ENCODE measurements at places on chromosomes 11 and 22.
A peak's percentile ranks its signal among the peaks of the same experiment; 100 is the strongest.

DNA sequence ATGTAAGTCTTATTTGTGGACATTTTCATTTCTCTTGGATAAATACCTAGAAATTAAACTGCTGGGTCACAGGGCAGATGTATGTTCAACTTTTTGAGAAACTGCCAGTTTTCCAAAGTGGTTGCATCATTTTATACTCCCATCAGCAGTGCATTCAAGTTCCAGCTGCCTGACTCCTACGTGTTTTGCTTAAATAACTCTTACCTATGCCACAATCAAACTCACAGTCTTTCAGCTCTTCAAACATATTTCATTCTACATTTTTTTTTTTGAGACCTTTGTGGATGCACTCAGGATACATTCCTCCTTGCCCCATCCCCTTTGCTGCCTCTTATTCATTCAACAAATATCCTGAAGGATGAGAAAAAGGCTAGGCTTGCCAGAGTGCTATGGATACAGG lies 9.2 kb downstream of the TCF20 start:
- DNase-seq, result no peak

DNA sequence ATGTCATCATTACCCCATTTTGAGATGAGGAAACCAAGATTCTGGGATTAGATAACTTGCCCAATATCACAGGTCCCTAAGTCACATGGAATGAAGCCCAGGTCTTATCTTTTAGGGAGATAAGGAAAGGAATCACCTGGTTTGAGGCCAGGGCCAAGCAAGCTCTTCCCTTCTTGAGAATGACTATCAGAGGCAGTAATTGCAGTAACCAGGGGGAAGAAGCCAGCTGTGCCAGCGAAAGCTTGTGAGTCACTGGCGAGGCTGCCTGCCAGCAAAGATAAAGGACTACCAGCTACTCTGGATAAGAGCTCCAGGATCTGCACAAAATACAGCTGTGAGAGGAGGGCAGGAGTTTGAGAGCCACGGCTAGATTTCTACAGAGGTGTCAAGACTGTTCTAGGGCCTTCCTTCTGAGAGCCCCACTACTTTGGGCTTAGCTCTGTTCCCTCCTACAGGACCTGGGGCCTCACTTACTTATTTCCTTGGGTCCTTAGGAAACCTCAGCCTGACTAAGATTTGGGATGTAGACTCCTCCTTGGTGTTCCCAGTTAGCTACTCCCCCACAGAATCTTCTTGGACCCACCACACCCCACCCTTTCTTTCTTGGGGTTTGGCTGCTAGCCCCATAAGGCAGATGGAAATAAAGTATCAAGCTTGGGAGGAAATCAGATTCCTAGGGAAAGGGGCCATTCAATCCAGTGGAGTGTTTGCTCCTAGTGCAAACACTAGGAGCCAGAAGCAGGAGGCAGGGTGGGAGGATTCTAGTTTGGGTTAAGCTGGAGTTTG lies 9.7 kb upstream of the CCKBR start:
- DNase-seq, result no peak

GRCh38 chr11:79672786-79673185 lies 232.0 kb upstream of the TENM4 start:
- no peak for DNase-seq

GRCh38 chr22:39543095-39543494 lies 10.5 kb upstream of the RPS19BP1 start:
- DNase-seq, result no peak

DNA sequence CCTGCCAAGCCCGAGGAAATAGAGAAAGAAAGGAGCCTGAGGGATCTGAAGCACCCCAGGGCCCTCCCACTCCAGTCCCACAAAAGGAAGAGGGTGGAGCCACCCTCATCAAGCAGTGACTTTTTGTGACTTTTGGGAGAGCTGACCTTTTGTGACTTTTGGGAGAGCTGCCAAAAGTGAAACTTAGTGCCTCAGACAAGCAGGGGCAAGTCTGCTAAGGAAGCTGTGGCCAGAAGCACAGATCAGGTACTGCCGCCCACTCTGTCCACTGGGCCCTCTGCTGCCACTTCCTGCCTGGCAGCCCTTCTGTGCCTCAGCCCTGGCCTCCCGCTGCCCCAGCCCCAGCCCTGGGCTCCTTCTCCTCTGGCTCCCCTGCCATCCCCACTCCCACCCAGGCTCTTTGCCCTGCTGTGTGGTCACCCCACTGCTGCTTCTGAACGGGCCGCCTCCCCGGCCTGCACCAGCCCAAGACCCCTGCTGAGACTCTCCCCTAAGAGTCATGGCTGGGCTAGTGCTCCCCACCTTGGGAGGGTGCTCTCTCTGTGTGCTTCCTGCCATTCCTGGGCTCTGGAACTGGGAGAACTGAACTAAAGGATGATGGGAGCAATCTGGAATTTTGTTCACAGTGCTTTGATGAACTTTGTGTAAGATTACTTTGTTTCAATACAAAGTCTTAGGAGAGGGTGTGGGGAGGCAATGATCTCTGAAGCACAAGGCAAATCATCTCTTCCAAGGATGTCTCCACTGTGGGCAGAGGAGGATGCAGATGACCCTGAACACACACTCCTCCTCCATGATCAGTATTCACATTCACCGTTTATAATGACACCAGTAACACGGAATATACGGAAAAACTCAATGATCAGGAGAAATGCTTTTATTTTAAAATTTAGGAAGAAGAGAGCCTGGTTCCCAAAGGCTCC lies at the start of gene APOBEC3H:
Gene APOBEC3H (plus strand): TSS at position 147 of the 923 bp plus-strand sequence. CDS start 3,035 bp downstream, outside the sequence.
- DNase-seq, result peak; percentile 40

DNA sequence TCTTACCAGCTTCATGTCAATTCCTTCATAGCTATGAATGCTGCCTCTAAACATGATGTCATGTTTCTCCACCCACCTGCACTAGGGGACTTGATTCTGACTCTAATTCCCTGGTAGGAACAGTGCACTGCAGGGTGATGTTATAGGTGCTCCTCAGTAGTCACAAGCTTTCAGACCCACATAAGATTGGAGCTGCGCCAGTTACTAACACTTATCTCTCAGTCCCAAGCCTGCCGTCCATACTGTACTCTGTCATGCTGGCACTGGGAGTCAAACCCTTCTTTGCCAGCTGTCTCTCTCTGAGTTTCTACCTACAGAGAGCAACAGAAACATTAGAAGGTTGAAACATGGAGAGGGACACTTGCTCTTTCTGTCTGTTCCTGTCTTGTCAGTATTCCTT lies 5.5 kb downstream of the OR56A1 start:
- DNase-seq, result no peak

- no peak for DNase-seq
These were observed 169.7 kb downstream of the CEP164 start for GRCh38 chr11:117497206-117497951.

DNA sequence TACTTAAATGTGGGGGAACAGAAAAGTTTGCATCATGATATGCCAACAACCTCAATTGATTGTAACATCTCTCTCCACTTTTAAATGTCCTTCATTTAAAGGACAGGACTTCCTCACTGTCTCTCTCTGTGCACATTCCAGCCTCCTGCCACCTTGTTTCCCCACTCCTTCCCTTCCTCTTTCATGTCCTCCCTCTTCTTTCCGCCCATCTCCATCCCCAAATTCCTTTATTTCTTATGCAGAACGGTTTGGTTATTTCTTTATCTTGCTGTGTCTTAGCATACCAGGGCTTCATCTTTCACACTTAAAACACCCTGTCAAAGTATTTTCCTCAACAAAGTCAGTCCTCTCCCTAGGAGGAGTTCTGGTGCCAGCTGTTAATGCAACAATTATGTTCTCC lies 293.8 kb downstream of the NXPE2 start:
- no peak for DNase-seq

DNA sequence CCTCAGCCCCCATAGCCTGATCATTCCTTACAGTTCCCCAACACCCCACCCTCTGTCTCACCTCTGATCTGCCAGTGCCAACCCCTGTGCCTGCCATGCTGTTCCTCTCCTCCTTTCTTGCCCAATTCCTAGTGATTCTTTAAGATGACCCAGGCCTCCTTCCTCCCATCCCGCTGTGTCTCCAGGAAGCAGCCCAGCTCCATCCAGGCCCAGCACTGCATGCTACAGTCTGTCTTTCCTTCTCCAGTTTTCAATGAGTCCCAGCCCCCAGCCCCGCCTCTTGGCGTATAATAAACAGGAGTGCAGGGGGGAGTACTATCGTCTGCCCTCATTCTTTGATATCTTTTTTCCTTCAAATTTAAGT lies 12.3 kb downstream of the LTBP3 start:
- no peak for DNase-seq

DNA sequence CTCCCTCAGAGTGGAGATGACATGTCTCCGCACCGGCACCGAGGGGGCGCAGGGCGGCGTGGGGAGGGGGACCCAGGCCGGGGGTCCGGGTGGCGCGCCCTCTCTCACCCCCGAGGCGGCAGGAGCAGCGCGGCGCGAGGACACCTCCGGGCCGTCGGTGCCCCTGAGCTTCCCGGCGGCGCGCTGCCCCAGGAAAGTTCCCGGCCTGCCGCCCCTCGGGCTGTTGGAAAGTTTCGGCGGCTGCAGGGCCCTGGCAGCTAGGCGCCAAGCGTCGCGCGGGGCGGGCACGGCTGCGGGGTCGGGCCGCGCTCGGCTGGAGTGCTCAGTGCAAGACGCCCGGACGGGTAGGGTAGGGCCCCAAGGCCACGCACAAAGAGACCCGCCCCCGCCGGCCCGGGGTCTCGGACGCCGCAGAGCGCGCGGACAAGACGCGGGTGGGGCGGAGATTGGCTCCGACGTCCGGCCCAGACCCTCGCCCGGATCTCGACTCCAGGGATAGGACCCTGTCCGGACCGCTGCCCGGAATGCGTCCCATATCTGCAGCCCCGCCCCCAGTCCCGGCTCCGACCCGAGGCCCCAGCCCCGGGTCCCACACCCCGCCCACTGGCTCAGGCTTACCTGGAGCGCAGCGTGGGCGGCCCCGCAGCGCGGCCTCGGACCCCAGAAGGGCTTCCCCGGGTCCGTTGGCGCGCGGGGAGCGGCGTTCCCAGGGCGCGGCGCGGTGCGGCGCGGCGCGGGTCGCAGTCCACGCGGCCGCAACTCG lies 471 bp downstream of the ARVCF start:
- no peak for DNase-seq

DNA sequence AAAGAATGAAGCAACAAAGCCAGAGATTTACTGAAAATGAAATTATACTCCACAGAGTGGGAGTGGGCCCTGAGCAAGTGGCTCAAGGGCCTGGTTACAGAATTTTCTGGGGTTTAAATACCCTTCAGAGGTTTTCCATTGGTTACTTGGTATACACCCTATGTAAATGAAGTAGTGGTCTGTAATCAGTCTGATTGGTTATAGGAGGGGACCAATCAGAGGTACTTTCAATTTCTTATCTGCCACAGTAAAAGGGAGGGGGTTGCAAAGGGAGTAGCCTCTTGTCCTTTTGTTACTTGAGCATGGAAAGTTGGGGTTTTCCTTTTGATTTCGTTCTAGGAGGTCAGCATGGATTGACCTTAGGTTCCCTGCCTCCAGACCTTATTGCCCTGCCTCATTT lies 63.5 kb downstream of the ATM start:
- DNase-seq, result no peak

- DNase-seq, result peak; percentile 23
These were observed 6.4 kb upstream of the UBASH3B start for GRCh38 chr11:122649116-122649515.

- no peak for DNase-seq
These were observed 112.7 kb downstream of the SHANK2 start for GRCh38 chr11:71139516-71140205.

DNA sequence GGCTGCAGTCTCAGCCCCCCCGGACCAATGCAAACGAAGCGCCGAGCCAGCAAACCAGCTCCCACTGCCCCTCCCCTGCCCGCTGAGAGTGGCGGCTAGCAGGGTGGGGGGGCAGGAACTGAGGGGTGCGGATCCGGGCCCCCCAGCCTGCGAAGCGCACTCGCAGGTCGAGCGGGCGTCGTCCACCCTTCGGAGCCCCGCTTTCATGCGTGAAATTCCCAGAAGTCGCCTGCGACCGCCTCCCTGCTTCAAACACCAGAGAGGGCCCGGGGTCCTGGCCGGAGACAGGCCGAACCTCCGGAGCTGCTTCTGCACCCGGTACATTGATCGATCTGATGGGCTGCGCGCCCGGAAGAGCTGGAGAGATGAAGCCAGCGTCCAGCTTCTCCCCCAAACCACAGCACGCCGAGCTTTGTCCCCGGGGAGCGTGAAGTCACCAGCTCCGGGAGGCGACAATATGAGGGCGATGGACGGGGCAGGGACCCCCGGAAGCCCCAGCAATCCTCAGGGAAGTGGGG lies 646 bp upstream of the PATZ1 start:
- DNase-seq, result no peak

GRCh38 chr11:79419120-79419519 lies 21.7 kb downstream of the TENM4 start:
- DNase-seq, result no peak

GRCh38 chr22:43880541-43880991 lies 11.2 kb downstream of the PNPLA5 start:
- no peak for DNase-seq

DNA sequence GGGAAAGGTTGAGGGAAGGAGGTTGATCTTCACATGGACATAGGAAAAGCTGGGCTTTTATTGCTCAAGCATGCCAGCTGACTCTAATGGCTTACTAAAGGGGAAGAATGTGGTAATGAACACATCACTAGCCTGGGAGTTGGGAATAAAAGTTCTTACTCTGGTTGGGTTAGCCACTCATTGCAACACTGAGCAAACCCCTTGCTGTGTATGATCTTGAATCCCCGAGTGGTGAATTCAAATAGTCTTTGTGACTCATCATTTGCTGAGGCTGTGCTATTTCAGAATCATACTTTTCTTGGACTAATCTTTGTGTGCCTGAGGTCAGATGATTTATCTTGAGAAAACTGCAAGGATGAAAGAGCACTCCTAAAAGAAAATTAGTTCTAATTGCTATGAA lies 304.1 kb upstream of the ANO5 start:
- DNase-seq, result peak; percentile 98

DNA sequence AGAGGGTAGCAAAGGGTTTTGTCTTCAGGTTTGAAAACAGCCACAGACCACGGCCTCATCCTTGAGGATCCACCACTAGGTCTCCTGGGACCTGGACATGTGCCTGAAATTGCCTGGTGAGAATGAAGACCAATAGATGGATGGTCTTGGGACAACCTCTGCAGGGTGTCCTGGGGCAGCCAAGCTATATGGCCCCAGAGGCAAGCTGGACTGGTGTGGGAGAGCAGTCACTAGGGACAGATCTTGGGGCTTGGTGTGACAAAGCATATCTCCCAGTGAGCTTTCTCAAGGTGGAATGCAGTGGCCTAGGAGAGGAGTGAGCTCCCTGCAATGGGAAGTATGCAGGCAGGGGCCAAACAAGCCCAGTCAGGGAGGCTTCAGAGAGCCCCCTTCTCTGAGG lies 13.6 kb downstream of the P2RY6 start:
- DNase-seq, result no peak

GRCh38 chr22:39965748-39966147 lies 5.6 kb downstream of the TMA7B start:
- no peak for DNase-seq
